ENCODE measurements at places on chromosomes 5 and 9. TPM values are rescaled to one million over a fixed set of nuclear protein-coding genes. Genes with fewer than 3 reads are reported as not detected.

Gene SH3PXD2B
- total RNA-seq, result 46.7 TPM

Gene ADGRD2
- not detected for total RNA-seq

Gene LURAP1L
- total RNA-seq, result 47.5 TPM

Gene SLC2A6
- 7.3 TPM for total RNA-seq

Gene COL23A1
- not detected for total RNA-seq

Gene IRX1
- 7.9 TPM for total RNA-seq

Gene ADRA1B
- not detected for total RNA-seq

Gene HRH2
- total RNA-seq, result under 0.01 TPM

Gene PCDHGB3
- 9.6 TPM for total RNA-seq

Gene SLC45A2
- total RNA-seq, result 0.09 TPM

Gene ABO
- total RNA-seq, result not detected

Gene GPX8
- 79.7 TPM for total RNA-seq

Measured in fibroblast of the aortic adventitia (primary cell).